Left colon (tissue), 2 donors: ENCODE measurements at places on chromosomes 3 and 15. TPM values are rescaled to one million over a fixed set of nuclear protein-coding genes. Genes with fewer than 3 reads are reported as not detected.

Gene PLA2G4D
- total RNA-seq: 0.31 TPM

Gene PRSS50
- total RNA-seq: not detected

Gene SH2D7
- total RNA-seq: 0.89 TPM

Gene ISL2
- 0.24 TPM for total RNA-seq

Gene FBXW12
- not detected for total RNA-seq

Gene SLC15A2
- total RNA-seq: 2.5 TPM

Gene CADPS
- total RNA-seq: 4.4 TPM

Gene CRABP1
- 1.5 TPM for total RNA-seq

Gene SIAH2
- 24.1 TPM for total RNA-seq

Gene EEFSEC
- 7.3 TPM for total RNA-seq

Gene TMCO5A
- not detected for total RNA-seq

Gene C3orf49
- total RNA-seq: not detected

Gene CTSH
- total RNA-seq: 66.7 TPM

Gene GLDN
- 21.5 TPM for total RNA-seq

Gene RNF123
- 40.3 TPM for total RNA-seq

Gene FRMD4B
- total RNA-seq: 37.4 TPM

Gene SNX22
- 0.34 TPM for total RNA-seq

Gene GABRA5
- total RNA-seq: not detected

Gene PRR20G
- total RNA-seq: not detected

Gene FGF12
- total RNA-seq: 0.56 TPM

Gene GATM
- total RNA-seq: 3.5 TPM

Gene ACAN
- 0.20 TPM for total RNA-seq

Gene PIGZ
- total RNA-seq: 129 TPM

Gene TMEM45A
- total RNA-seq: 4.6 TPM

Gene INO80
- total RNA-seq: 29.3 TPM

Gene SST
- total RNA-seq: 29.4 TPM

Gene SNTN
- total RNA-seq: 0.39 TPM

Gene RSL24D1
- total RNA-seq: 36.0 TPM

Gene SYNPR
- 0.15 TPM for total RNA-seq

Gene LRRC49
- 2.8 TPM for total RNA-seq

Gene KNG1
- total RNA-seq: 2.3 TPM

Gene SERPINI1
- total RNA-seq: 0.92 TPM

Gene CHMP2B
- total RNA-seq: 103 TPM

Gene BLOC1S6
- 25.9 TPM for total RNA-seq

Gene HDC
- total RNA-seq: 2.6 TPM

Gene GOLGA6B
- total RNA-seq: not detected

Gene CHRM5
- total RNA-seq: not detected

Gene CTXN2
- not detected for total RNA-seq

Gene CISH
- 14.4 TPM for total RNA-seq

Gene CNTN3
- total RNA-seq: 8.4 TPM

Gene LYSMD2
- total RNA-seq: 7.3 TPM

Gene CNBP
- 247 TPM for total RNA-seq

Gene GOLGA6L7
- total RNA-seq: not detected

Gene MYLK
- 99.0 TPM for total RNA-seq

Gene CELSR3
- total RNA-seq: 1.4 TPM

Gene EEF1AKMT4
- 3.5 TPM for total RNA-seq

Gene OR5H6
- not detected for total RNA-seq

Gene ARGFX
- not detected for total RNA-seq

Gene TRPM1
- total RNA-seq: not detected

Gene TM4SF4
- not detected for total RNA-seq

Gene SKOR1
- total RNA-seq: 0.47 TPM

Gene A4GNT
- total RNA-seq: not detected

Gene DPPA2
- not detected for total RNA-seq

Gene NPAP1
- not detected for total RNA-seq

Gene SLC38A3
- total RNA-seq: not detected

Gene STARD9
- total RNA-seq: 7.2 TPM
